ENCODE measurements at places on chromosomes 7 and 10. TPM values are rescaled to one million over a fixed set of nuclear protein-coding genes. Genes with fewer than 3 reads are reported as not detected.

DNA sequence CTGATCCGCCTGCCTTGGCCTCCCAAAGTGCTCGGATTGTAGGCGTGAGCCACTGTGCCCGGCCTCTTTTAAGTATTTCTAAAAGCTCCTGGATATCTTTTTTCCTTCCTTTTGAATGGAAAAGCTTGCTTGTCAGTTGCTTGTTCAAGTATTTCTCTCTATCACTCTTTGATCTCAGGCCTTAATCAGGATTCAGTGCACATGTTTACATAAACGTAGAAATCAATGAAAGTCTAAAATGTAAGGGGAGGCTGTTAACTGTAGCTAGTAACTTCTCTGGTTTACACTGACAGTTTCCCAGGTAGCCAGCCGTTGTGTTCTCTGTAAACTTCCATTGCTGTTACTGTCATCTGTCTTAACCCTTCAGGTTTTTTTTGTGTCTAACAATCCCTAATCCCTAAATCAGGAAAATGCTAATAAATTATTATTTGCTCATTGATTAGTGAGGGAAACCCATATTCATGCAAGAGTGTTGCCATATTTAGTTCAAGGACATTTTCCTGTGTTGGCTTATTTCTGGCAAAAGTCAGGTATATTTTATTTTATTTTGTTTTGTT is 1.5 kb upstream of the PRPF18 start:
- H3K4me1 ChIP-seq, result peaks cover 10% of the 10 kb centered on the region
- no peak overlapping the region for H3K4me3 ChIP-seq
- no peak for DNase-seq
- no peaks in the 10 kb centered on the region for H3K36me3 ChIP-seq
- H3K27ac ChIP-seq, result no peak overlapping the region

Gene HMX3
- polyA plus RNA-seq, result not detected

Gene LRRC17
- polyA plus RNA-seq, result 8.2 TPM

Gene RPEL1
- polyA plus RNA-seq, result not detected
